ENCODE measurements at places on chromosomes 2 and 18.

- no peak for DNase-seq
Observed at GRCh38 chr2:103139628-103140268, 377.9 kb downstream of the TMEM182 start.

- DNase-seq = no peak
Observed at GRCh38 chr2:177543007-177543760, 150.6 kb downstream of the AGPS start.

GRCh38 chr18:54004828-54005227 lies 219.6 kb downstream of the MBD2 start:
- DNase-seq = no peak

- DNase-seq = no peak
Observed at GRCh38 chr2:105609746-105610402, 134.8 kb upstream of the NCK2 start.

- DNase-seq = no peak
Observed at GRCh38 chr18:31990823-31991222, 27.8 kb upstream of the RNF125 start.
